ENCODE measurements at places on chromosomes 4 and X. TPM values are rescaled to one million over a fixed set of nuclear protein-coding genes. Genes with fewer than 3 reads are reported as not detected.

LRCH2 gene
- total RNA-seq = 3.1 TPM

IL21 gene
- total RNA-seq = not detected

GLA gene
- 40.9 TPM for total RNA-seq

CCSER1 gene
- not detected for total RNA-seq

AFP gene
- 1.8 TPM for total RNA-seq

SSX4B gene
- not detected for total RNA-seq

DNA sequence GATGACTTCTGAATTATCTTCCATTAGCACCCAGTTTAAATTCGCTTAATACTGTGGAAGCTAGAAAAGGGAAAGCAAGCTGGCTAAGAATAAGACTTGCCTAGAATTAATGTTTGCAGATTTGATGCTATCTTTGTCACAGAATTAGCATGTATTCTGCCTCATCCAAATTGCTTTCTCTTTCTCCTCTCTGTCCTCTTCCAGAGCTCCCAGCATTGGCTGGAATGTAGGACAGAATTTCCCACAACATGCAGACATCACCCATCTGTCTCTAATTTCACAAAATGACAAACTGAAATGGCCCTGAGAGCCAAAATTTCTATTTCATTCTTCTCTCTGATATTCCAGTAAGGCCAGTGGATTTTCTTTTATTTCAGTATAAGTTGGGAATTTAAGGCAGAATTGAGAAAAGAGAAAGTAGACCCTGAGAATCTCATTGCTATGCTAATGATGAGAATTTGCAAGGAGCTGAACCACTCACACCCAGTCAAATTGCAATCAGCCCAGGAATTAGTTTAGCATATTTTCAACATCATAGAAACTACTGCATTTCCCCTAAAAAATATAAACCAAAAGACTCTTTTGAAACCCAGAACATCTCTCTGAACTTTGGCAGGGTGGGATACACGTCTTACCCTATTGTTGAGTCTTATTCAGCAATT, 188.8 kb downstream of the RCHY1 start:
- DNase-seq = no peak

DNA sequence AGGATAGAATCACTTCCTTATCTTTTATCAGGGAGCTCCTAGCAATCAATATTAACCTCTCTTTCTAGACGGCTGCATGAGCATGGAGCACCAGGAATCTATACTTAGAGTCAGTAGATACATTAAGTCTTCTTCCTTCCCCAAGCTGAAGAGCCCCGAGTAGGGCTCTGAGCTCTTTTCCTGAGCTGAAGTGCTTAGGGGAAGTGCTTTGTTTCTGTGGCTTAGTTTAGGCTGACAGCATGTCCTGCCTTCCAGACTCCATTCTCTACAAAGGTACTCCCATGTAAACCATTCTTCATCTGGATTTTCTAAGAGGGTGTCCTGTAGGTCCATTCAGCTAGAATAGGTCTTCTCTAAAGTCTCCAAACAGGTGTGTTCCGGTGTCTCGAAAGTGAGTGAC, 127.5 kb upstream of the AFF2 start:
- no peak for DNase-seq

DNA sequence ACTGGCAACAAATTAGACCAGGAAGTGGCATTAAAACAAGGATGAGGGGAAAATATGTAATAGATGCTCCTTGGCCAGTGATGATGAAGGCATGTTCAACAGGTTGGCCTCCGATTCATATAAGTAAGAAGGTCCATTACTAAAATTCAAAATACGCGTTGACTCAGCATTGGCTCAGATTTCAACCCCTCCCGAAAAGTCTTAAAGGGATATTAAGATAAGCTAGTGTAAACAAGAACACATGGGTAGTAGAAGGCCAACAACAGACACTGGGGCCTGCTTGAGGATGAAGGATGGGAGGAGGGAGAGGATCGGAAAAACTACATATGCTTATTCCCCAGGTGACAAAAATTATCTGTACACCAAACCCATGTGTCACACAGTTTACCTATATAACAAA, 19.1 kb upstream of the LAP3 start:
- DNase-seq = no peak

GRCh38 chr4:171561419-171561818, 251.8 kb upstream of the GALNTL6 start:
- DNase-seq = no peak

- DNase-seq = peak; percentile 62
Measured at GRCh38 chrX:71910643-71910985, at the start of gene NHSL2. TSS of gene NHSL2 (plus strand) at chrX:71910845.

DNA sequence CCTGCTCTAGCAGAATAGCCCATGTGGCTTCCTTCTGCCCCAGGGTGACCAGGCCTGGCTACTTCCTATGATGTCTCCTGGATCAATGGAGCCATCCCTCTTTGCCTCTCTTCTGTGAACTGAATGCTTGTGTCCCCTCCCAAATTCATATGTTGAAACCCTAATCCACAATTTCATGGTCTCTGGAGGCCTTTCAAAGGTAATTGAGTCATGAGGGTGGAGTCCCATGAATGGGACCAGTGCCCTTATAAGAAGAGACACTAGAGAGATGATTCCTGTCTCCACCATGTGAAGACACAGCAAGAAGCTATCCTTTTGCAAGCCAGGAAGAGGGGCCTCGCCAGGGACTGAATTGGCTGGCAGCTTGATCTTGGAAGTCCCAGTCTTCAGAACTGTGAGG, 18.4 kb downstream of the CCKAR start:
- DNase-seq = no peak

DNA sequence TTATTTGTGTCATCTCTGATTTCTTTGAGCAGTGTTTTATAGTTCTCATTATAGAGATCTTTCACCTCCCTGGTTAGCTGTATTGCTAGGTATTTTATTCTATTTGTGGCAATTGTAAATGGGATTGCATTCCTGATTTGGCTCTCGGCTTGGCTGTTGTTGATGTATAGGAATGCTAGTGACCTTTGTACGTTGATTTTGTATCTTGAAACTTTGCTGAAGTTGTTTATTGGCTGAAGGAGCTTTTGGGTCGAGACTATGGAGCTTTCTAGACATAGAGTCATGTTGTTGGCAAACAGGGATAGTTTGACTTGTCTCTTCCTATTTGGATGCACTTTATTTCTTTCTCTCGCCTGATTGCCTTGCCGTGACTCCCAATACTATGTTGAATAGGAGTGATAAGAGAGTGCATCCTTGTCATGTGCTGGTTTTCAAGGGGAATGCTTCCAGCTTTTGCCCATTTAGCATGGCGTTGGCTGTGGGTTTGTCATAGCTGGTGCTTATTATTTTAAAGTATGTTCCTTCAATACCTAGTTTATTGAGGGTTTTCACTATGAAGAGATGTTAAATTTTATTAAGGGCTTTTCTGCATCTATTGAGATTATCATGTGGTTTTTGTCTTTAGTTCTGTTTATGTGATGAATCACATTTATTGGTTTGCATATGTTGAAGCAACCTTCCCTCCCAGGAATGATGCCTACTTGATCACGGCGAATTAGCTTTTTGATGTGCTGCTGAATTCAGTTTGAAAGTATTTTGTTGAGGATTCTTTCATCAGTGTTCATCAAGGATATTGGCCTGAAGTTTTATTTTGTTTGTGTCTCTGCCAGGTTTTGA, 72.7 kb upstream of the BOD1L1 start:
- peak; percentile 84 for DNase-seq

GRCh38 chr4:8336412-8337075, 67.0 kb downstream of the HTRA3 start:
- peak; percentile 93 for DNase-seq

- peak; percentile 17 for DNase-seq
Measured at GRCh38 chr4:99722006-99722405, 64.4 kb upstream of the C4orf54 start.

GRCh38 chr4:153028535-153028934, 92.4 kb downstream of the FHDC1 start:
- DNase-seq = no peak

GRCh38 chrX:110045421-110045820, 42.5 kb downstream of the TMEM164 start:
- no peak for DNase-seq

GRCh38 chrX:37975421-37975820, 30.9 kb upstream of the SYTL5 start:
- DNase-seq = no peak

DNA sequence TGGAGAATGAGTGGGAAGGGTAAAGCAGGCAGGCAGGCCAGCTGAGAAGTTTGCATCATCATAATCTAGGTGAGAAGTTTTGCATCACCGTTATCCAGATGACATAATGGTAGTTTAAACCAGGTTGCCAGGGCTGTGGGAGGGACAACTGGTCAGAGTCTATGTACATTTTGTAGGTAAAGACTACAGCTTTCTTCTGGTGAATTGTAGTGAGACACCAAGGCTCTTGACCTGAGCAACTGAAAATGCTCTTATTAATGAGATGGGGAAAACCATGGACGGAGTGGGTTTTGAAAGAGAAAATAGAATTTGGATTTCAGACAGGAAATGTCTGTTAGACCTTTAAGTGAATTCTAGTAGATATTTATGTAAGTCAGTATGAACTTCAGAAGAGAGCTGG, 76.0 kb upstream of the VEGFC start:
- DNase-seq = no peak

DNA sequence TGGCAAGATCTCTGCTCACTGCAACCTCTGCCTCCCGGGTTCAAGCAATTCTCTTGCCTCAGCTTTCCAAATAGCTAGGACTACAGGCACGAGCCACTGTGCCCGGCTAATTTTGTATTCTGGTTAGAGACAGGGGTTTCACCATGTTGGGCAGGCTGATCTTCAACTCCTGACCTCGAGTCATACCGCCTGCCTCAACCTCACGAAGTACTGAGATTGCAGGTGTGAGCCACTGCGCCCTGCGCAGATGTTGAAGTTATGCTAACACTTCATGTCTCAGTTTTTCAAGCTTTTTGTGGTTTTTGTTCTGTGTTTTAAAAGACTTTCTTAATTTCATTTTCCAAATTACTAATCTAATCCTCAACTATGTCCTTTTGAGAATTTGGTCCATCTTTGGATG, 154.4 kb upstream of the TLL1 start:
- DNase-seq = no peak

- DNase-seq = no peak
Measured at GRCh38 chrX:136047969-136048368, 62.7 kb downstream of the SLC9A6 start.

GRCh38 chr4:70734971-70735370, 13.2 kb downstream of the RUFY3 start:
- DNase-seq = peak; percentile 10

DNA sequence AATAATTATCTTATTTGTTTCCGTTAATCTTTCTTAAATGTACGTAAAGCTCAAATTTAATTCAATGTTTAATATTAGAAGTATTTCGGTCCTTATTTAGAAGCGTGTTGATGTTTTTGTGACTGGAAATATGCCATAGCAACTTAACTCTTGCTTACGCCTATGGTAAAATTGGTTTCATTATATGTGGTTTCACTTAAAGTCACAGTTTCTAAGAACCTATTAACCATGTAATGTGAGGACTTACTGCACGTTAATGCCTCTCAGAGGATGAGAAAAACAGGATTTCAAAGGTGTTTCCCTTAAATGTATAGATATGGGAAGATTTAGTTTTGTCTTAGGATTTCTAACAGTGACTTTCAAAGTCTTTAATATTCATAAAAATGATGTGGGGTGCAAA, 206.4 kb upstream of the IL15 start:
- no peak for DNase-seq

GRCh38 chr4:74665346-74665745, 129.0 kb downstream of the BTC start:
- no peak for DNase-seq

DNA sequence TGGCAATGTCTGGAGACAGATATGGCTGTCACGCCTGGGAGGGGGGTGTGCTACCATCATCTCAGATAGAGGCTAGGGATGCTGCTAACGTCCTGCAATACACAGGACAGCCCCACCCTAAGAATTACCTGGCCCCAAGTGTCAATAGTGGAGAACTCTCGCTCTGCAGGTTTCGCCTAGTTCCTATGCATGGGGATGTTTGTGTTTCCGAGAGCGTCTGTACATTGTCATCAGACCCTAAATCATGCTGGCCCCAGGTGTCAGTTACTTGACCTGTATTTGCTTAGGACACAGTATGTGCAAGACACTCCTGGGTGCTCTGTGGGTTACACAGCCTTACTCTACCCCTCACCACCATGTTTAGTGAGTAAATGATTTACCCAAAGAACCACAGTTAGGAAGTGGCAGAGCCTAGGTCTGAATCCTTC, 90.8 kb downstream of the AFF1 start:
- DNase-seq = no peak
